Cerebellum (tissue), 4 donors: ENCODE measurements at places on chromosomes 5 and 9.
A peak's percentile ranks its signal among the peaks of the same experiment; 100 is the strongest.

DNA sequence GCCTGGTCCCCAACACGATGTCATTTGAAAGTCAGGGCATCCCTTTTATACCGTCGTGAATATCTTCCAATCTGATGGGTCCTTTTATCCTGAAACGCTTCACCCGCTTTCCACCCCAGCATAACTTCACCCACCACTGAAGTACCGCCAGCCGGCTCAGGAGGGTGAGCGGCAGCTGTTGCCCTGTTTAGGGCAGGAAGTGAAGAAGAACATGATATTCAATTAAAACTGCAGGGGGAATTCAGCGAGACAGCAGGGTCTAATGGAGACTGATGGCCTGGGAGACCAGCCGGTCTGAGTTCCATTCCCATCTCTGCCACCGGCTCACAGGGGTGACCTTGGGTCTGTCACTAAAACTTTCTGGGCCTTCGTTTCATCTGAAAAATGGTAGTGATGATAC, 68.2 kb upstream of the EGFLAM start:
- no peak for DNase-seq

GRCh38 chr5:74865804-74866595, at the start of gene FAM169A:
TSS of gene FAM169A (minus strand) at chr5:74866387. CDS start at chr5:74841676, 24,711 bp downstream.
- peak; percentile 70 for DNase-seq

GRCh38 chr9:33225319-33226147, 14.4 kb upstream of the SPINK4 start:
- DNase-seq = peak; percentile 64

- DNase-seq = no peak
Measured at GRCh38 chr9:28938981-28939380, 1365.7 kb upstream of the C9orf72 start.

GRCh38 chr9:38343037-38343436, 49.5 kb upstream of the ALDH1B1 start:
- DNase-seq = no peak

DNA sequence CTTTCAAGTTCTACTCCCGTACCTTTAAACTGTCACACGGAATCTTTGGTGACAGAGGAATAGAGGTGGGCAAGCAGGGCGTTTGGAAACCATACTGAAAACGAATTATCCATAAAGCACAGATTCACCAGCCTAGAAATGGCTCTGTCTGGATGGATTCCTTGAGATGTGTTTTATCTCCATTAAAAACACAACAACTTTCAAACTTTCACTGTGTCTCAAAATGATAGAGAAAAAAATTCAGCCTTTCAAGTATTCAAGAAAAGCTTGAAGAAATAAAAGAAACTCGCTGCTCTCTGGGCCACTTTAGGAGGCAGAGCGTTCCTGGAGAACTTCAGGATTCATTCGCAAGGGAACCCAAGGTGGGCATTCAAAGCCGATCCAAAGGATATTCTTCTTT, 589 bp upstream of the THBS4 start:
- no peak for DNase-seq

- no peak for DNase-seq
Measured at GRCh38 chr5:111229221-111229835, 5.1 kb downstream of the CAMK4 start.

- no peak for DNase-seq
Measured at GRCh38 chr5:135814812-135815211, 19.7 kb upstream of the SLC25A48 start.

DNA sequence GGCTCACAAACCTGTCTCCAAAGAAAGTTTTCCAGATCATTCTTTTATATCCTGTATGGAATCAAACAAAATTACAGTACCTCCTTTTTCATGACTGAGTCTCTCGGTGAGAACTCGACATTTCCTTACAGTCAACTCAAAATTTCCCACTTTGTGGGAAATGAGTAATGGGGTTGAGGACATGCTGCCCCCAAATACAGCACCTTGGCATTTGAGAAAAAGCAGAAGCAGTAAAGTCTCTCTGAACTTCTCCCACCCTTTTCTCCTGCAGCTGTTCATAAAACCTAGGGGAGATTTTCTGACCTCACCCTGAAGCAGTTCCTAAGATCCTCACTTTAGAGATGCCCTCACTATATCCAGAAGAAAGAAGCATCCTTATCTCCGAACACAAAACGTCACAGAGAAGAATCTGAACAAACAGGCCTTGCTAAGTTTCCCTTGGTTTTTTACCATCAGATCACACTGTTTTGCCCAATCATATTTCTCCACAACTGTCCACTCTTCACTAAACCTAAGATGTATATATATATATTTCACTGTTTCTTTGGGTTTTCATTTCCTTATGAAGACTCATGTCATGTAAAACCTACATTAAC, 96.1 kb upstream of the APC start:
- no peak for DNase-seq

GRCh38 chr5:141951332-141951781, 6.6 kb downstream of the PCDH12 start:
- DNase-seq = no peak

- no peak for DNase-seq
Measured at GRCh38 chr5:77816686-77817085, 40.5 kb upstream of the TBCA start.

GRCh38 chr5:55004729-55005128, 19.3 kb upstream of the GZMK start:
- DNase-seq = no peak

DNA sequence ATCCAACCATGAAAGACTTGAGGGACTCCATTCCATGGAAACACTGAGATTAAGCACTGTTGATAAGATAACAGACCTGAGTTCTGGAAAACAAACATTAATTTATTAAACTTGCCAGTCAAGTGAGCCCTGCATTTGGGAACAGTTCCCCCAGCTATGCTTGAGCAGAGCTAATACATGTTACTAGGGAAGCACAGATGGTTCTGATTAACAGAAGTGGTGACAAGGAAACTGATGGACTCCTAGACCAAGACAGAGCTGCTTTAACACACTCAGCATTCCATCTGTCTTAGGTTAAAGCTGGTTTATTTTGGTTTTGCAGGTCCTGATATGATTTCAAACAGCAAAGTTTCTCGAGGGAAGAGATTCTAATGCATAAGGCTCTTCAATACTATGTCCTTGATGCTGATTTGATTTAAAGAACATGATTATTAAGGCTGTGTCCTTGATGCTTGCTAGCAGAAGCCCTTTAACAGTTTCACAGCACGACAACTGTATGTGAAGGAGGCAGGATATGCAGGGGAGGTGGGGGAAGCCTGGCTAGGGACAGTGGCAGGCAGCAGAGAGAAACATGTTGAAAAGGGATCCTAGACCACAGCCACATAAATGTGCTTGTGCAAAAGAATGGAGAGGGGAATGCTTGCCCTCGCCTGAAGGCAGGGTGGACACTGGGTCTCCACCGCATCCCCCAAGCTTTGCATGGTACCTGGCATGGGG, 66.2 kb downstream of the ACTBL2 start:
- DNase-seq = no peak

GRCh38 chr9:101176384-101176783, 147.9 kb downstream of the PLPPR1 start:
- DNase-seq = no peak

GRCh38 chr9:117936185-117937130, 232.3 kb downstream of the TLR4 start:
- no peak for DNase-seq

DNA sequence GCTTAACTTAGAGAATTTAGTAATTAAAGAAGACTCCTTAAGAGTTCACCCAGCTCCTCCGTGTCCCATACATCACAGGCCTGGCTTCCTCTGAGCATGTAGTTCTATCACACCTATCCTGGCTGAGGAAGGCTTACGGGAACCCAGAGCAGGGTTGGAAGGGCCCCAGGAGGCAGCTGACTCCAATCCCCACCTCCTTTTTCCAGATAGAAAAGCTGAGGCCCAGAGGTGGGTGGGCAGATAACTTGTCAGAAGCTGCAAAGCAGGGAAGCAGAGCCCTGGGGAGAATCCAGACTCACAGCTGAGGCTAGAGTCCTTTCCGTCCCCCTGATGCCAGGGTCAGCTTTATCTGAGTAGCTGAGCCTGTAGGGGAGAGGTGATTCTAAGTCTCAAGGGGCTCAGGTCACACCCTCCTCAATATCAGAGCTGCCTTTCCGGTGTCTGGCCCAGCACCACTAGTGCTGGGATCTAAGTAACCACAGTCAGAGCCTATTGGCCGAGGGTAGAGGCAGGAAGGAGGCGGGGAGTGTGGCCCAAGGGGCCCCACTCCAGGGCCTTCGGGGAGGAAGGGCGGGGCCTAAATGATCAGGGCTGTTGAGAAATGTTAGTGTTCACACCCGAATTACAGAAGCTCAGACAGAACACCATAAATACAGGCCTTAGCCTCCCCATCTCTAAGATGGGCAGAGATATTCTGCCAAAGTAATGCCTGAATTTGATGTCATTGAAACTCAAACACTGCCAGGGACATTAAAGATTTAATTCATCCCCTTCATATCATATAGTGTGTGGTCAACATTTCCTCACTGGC, 9.9 kb downstream of the CCDC69 start:
- no peak for DNase-seq

DNA sequence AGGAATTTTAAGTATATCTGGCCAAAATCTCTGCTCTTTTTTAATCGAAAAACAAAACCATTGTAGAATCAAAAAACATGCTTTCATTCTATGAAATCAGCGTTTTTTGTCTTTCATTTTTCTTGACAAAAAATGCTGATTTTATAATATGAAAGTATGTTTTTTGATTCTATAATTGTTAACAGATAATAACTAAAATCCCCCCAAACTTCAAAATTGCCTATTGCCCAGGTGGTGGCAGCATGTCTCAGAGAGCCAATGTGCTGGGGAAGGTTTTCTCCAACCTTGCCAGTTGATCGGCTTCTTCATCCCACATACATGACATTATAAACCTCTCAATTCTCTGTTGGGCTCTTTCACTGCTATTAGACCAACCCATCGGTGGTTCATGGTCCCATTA, 5.1 kb upstream of the SMIM15 start:
- no peak for DNase-seq

DNA sequence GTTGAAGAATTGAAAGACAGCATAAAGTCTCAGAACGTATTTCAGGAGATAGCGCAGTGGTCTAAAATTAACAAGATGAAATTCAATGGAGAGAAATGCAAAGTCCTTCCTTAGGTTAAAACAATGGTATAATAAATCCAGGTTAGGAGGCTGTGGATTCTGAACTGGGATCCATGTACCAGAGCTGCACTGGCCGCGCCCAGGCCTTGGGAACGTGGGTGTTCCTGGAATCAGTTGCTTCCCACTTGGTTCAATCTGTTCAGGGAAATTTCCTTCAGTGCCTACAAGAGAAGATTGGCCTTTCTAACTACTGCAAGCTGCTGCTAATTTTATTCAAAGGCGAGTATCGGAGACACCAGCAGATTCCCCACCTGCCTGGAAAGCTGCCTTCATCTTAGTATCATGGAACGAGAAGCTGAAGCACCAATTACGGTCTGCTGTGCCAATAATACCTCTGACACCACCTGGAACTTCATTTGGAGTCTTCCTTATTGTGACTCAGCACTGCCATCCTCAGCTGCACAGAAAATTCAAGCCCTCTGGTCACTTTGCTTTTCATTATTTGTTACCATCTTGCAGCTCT, 14.3 kb upstream of the CTNND2 start:
- DNase-seq = peak; percentile 71

DNA sequence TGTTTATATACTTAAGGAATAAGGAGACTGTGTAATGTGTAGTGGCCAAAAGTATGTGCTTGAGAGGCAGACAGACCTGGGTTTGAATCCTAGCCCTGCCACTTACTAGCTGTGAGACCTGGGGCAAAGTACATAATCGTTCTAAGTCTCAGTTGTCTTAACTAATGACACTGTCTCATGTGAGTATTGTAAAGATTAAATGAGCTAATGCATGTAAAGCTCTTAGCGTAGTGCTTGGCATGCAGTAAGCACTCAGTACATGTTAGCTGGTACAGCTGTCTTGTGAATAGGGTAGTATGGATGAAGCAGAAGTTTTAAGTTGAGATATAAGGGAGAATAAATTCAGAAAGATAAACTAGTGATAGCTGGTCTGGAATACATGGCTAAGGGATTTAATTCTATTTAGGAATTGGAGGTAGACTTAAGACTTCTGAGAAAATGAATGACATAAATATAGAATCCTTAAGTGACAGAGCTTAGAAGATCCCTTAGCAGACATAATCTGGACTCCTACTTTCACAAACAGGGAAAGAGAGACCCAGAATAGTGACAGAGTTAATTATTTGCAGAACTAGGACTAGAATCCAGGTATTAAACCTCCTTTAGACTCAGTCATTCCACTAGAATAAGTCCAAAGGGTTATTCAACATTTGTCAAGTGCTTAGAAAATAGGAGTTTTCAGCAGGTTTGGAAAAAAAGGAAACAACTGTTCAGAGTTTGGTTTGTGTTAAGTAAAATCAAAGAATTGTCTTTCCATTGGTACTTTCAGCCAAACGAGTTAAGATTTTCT, 13.1 kb downstream of the GPR21 start:
- no peak for DNase-seq

GRCh38 chr9:37339923-37340322, 82.6 kb upstream of the GRHPR start:
- DNase-seq = no peak

DNA sequence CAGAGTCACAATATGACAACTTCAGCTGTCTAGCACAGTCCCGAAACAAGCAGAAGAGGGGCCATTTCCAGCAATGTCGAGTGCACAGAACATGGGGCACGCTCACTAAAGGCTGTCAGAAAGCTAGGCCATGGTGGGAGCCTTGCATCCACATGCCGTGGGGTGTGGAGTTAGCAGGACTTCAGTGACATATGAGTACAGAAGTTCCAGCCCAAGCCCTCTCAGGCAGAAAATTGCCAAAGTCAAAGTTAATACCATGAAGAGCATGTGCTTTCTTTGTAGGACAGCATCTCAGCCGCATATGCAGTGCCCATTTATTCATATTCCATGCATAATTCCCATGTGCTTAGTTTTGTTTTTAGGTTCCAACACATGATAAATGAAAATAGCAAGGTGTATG, 26.7 kb downstream of the ECM2 start:
- no peak for DNase-seq

DNA sequence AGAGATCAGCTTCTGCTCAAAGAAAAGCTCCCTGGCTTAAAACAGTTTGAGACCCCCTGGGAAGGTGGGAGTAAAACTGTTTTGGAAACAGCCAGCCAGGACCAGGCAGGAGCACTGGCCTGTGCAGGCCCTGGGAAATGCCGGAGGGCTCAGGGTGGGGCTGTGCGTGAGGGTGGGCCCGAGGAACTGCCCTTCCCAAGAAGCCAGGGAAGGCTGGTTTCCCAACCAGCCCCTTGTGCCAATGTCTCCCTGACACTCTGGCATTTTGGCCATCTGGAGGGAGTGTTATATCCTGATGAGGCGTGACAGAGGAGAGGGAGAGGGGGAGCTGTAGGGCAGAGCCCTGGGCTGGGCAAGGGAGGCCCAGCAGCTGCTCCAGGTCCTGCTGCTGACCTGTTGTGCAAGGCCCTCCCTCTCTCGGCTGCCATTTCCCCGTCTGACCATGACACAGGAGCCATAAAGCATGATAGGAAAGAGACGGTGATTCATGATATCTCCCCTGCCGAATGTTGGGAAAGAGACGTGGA, 16.1 kb downstream of the OLFML2A start:
- no peak for DNase-seq

DNA sequence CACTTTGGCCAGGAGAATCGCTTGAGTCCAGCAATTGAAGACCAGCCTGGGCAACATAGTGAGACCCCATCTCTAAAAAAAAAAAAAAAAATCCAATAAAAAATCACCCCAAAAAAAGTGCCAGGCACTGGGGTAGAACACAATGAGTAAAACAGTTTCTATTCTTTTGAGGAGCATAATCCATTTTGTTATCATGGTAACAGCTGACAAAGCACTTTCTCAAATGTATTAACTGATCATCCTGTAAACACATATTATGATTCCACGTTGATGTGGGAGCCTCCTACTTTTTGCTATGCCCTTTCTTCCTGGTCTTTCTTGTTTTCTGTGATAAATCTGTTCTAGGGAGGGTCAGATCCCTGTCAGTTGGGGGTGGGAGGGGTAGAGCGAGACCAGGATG, 20.7 kb upstream of the FAM13B start:
- no peak for DNase-seq
